Anterior cingulate cortex (tissue), 58 donors: ENCODE measurements at places on chromosomes 16 and 17.

DNA sequence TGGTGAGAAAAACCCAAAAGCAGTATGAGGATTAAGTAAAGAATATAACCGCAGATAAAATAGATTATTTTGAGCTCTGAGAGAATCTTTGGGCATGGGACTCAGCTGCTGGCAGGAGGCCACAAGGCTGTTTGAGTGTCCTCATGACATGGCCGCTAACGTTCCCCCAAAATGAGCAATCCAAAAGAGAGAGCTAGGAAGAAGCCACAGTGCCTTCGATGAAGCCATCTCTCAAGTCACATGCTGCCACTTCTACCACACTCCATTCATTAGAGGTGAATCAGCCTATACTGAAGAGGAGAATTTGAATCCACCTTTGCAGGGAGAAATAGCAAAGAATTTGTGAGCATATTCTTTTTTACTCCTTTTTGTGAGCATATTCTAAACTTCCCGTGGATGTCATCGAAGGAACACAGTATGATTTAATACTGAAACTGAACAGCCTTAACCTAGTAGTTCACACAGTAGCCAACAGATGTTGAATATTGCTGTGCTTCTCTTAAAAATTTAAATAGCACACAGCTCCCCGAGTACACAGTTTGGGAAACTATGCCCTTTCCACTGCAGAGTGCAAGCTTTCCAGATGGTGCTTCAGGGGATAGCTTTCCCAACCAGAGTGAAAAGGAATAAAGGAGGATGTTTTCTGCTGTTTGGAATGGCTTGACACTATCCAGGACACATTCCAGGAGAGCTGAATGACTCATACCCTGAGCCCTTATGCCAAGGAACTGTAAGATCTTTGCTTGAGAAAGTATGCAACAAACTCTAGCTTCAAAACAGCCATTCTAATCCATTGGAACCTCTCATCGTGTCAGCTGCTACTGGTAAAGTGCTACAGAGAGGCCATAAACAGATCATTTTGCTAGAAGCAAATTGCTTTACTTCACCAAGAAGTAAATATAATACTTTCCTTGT is 33.9 kb downstream of the ANKFY1 start:
- DNase-seq: no peak

- no peak for DNase-seq
These were observed 136.7 kb downstream of the XYLT1 start for GRCh38 chr16:17334096-17334495.

GRCh38 chr16:83581082-83581481 is 226.7 kb upstream of the HSBP1 start:
- no peak for DNase-seq

GRCh38 chr17:68290955-68291835 is at the start of the genes ARSG and SLC16A6:
Gene ARSG (plus strand): TSS chr17:68291495. CDS start chr17:68307494, 15,999 bp downstream.
Gene SLC16A6 (minus strand): TSS chr17:68291127. CDS start chr17:68278320, 12,807 bp downstream.
- no peak for DNase-seq

GRCh38 chr17:9291912-9292560 is 270.7 kb downstream of the NTN1 start:
- DNase-seq: no peak

DNA sequence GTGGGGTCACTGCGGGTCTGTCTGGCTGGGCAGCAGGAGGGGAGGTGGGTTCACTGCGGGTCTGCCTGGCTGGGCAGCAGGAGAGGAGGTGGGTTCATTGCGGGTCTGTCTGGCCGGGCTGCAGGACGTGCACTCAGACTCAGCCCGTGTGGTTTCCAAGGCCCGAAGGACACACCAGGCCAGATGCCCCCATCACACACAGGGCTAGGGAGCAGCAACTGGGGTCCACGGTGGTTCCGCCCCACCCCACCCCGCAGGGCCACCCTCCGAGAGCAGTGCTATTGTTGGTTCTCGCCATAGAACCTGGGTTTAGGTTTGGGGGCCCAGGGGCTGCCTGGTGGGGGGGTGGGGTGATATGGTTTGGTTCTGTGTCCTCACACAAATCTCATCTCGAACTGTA is 5.8 kb upstream of the CIAO3 start:
- DNase-seq: no peak

- DNase-seq: no peak
These were observed 86.4 kb downstream of the NOG start for GRCh38 chr17:56679777-56680422.
